ENCODE measurements at places on chromosomes 12 and 14.

GRCh38 chr12:45182511-45182910 lies 33.4 kb upstream of the ANO6 start:
- DNase-seq: no peak

- DNase-seq: no peak
Observed at GRCh38 chr12:120429368-120429767, 8.5 kb upstream of the COX6A1 start.

- no peak for DNase-seq
Observed at GRCh38 chr12:104752016-104752415, 206.1 kb downstream of the SLC41A2 start.

GRCh38 chr12:99232324-99232723 lies 415.2 kb upstream of the GARIN6 start:
- DNase-seq: no peak

DNA sequence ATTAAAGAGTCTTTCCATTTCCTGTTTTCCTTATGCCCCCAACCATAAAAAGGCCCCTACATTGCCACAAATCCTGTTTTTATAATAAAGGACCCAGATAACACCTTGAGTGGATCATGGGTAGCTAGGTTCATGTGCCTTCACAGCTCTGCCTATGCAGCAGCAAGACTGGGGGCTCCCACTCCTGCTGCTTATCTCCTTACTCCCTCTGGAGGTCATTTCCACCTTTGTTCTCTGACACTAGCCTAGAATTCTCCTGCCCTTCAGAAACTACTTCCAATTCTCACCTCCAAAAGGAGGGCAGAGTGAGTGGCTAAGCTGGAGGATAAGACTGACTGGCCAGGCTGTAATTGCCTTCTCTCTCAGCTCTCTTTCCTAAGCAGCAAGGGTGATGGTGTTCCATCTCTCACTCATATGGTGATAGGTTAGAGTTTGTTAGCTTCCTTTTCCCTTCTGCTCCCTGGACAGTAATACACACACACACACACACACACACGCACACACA lies 20.0 kb upstream of the STAC3 start:
- DNase-seq: no peak

GRCh38 chr14:53295985-53296582 lies 143.0 kb upstream of the DDHD1 start:
- DNase-seq: no peak

GRCh38 chr14:81177225-81177624 lies 43.5 kb downstream of the GTF2A1 start:
- no peak for DNase-seq

GRCh38 chr12:574475-575128 lies 88.6 kb downstream of the NINJ2 start:
- no peak for DNase-seq

DNA sequence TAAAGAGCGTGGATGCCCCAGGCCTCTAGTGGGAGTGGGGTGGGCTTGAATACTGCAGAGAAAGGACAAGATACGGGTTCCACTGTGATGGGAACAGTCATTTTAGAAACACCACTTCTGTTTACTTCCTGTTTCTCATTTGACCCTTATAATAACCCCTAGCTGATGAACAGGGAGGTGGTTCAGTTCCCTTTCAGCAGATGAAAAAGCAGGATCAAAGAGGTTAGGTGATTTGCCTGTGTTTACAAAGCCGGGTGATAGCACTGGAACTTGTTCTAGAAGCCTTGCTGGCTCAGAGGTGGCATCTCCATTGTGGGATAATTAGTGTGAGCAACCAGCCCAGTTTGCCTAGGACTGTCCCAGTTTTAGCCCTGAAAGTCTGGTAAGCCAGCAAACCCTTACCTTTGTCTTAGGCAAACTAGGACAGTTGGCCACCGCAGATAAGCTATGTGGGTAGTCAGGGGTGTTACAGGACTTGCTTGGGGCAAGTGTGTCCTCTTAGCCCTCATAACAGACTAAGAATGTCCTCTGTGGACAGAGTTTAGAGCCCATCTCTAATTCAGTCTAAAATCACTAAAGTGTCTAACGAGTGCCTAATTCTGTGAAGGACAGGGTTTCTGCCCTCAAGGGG lies 7.5 kb upstream of the LRP1-AS start:
- no peak for DNase-seq

GRCh38 chr14:71532344-71532743 lies 399.9 kb upstream of the RGS6 start:
- DNase-seq: no peak

DNA sequence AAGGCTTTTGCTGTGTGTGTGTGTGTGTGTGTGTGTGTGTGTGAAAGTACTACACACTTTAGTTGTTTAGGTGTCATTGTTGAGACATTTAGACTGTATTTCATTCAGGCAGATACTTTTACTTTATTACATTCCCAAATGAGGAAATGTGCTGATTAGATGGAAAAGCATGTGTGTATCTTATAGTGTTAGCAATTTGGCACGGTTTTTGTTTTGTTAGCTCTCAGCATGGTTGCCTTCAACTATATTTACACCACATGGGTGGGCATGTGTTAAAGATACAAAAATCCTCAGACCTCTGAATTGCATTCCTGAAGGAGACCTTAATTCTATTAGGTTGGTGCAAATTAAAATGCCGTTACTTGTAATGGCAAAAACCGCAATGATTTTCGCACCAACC lies 879.5 kb downstream of the DIO2 start:
- DNase-seq: no peak

- DNase-seq: no peak
Observed at GRCh38 chr12:132640936-132641335, 22.4 kb downstream of the P2RX2 start.

DNA sequence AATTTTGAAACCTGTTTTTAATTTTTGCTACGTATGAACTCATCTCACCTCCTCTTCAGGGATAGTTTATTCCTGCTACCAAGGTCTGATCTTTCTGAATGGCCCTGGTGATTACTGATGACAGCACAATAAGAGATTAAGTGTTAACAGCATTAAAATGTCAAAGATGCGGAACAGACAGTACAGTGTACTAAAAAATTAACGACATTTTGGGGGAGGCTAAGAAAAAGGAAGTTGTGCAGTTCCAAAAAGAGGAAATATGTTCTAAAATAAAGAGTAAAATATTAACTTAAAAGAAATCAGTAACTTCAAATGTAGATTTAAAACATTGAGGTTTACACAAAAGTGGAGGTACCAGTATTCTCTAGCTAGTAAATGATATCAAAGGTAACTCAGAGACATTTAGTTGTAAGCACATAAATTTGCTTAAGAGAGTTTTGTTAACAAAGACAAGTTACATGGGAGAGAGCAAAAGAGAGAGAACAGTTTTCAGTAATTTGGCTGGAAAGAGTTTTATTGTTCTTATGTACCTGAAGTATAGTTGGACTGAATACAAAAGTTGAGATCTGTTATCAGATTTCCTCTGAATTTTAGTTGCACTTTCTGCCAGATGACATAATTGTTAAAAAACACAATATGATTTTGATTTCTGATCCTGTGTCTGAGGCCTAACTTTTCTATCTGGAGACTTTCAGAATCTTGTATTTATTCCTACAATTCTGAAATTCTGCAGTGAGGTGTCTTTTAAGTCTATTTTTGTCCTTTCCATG lies 4.2 kb upstream of the CLECL1 start:
- DNase-seq: no peak

- DNase-seq: no peak
Observed at GRCh38 chr12:52580496-52580895, 6.9 kb upstream of the KRT74 start.

DNA sequence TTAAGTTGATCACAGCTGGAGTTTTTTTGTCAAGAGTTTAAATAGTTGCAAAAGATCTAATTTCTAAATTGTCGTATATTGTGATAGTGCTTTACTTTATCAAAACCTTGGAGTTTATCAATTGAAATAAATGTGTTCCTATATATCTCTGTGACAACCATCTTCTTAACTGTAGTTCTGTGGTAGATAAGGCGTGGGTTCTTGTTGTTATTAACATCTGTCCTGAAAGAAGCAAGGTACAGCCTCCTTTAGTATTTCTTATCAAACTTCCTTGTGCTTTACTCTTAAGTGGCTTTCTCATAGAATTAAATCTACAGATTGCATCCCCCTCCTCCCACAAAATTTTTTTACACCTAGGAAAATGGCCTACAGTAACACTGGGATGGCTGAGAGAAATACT lies 7.3 kb downstream of the SCYL2 start:
- DNase-seq: no peak

- DNase-seq: no peak
Observed at GRCh38 chr14:44204061-44204835, 302.8 kb downstream of the FSCB start.

DNA sequence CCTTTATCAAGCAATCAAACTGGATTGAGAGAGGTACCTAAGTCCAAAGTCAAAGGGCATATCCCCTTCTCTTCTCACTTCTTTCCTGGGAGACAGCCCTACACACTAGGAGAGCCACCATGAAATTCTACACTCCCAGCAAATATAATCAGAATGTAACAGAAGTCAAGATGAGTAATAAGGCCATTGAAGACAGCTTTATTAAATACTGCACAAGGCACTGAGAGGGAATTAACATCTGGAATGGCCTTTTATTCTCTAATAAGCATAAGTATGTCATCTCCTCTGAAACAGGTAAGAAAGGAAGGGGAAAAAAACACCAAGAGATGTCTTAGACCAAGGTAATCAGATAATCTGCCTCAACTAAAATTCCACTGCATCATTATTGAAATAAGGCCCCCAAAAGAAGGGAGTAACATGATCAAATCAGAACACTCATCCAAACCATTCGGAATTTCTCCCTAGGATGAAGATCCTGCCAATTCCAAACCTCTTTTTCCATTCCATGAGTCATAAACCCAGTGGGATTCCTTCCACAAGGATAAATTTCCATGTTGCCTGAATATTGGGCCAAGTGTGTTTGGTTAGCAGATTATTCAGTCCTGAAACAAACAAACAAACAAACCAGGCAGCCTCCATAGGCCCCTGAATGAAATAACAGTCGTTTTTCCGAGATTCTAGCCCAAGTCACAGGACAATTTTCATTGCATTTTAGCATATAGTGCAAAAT lies 19.9 kb downstream of the SLC35F4 start:
- DNase-seq: no peak

GRCh38 chr14:30283822-30284446 lies 275.0 kb upstream of the G2E3 start:
- DNase-seq: no peak

DNA sequence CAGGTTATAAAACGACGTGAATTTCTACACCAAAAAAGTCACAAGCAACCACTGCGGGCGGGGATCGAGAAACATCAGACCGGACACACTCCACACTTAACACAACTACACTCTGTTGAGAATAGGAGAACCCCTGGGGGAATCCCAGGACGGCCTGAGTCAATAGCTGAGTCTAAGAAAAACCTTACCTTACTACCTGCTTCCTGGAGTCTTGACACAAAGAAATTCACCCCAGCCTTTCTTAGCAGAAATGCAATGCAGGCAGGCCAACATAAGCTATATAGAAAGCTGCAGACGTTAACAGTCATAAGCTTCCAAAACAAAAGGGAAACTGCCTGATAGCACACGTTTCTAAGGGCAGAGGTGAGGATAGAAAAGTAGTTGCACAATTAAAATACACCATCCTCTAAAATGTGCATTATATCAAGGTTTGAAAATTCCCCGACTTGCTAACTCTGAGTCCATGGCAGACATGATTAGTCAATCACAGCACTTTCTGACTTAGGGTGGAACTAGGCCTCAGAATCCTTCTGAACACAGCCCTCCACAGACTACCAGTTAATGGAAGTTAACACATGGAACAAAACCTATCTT lies 68.0 kb downstream of the CCDC88C start:
- no peak for DNase-seq

DNA sequence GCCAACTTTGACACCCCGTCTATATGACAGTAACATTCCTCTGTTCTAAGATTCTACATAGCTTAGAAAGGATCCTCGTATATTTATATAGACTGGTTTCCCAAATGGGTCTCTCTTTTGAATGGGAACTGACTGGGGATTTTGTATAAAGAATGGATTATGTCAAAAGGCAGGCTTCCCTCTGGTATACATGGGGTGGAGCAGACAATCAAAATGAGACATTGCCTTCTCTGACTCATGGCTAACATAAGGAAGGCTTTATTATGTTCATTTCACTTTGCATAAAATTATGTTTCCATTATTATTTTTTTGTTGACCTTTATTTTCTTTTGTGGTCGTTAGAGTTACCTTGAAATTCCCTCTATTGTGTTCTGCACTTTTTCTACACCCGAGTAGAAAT lies 211.1 kb downstream of the ALG10B start:
- DNase-seq: no peak

DNA sequence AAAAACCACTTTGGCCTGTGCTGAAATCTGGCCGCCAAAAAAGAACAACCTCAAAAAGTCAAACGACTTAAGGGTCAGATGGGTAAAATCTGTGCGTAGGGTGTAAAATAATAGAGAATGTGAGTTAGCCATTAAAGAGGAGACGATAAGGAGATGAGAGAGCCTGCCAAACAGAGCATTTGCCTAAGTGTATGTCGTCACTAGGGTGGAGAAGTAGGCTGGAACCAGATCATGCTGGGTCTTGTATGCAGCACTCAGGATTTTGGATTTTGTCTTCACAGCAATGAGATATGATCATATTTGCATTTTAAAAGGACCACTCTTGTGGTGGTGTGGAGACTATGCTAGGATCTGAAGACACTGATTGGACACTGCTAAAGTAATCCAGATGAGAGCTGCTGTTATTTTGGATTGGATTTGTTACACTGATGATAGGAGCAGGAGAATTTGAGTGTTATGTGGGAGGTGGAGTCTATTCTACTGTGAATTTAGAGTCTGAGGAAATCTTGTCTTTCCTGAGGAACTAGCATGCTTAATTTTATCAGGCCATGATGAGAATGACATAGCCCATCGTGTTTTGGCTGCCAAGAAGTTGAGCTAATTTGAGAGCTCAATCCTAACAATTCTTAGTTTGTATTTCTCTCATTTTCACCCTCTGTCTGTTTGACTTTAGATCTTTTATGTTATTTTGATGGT lies 24.8 kb upstream of the DBX2 start:
- no peak for DNase-seq

GRCh38 chr14:68033336-68033932 lies 213.9 kb downstream of the RAD51B start:
- no peak for DNase-seq

- DNase-seq: no peak
Observed at GRCh38 chr14:69005432-69006148, 26.5 kb upstream of the ACTN1 start.

GRCh38 chr12:53805067-53805466 lies 53.3 kb upstream of the CISTR start:
- no peak for DNase-seq

- no peak for DNase-seq
Observed at GRCh38 chr14:74350928-74351323, 2.7 kb downstream of the VRTN start.

GRCh38 chr12:13436696-13437391 lies 240.3 kb downstream of the EMP1 start:
- no peak for DNase-seq
